IMR-90 (cell line): ENCODE measurements at places on chromosomes 4 and X. TPM values are rescaled to one million over a fixed set of nuclear protein-coding genes. Genes with fewer than 3 reads are reported as not detected.

- DNase-seq: no peak
These were observed 21.9 kb downstream of the ERCC6L start for GRCh38 chrX:72216973-72217372.

DNA sequence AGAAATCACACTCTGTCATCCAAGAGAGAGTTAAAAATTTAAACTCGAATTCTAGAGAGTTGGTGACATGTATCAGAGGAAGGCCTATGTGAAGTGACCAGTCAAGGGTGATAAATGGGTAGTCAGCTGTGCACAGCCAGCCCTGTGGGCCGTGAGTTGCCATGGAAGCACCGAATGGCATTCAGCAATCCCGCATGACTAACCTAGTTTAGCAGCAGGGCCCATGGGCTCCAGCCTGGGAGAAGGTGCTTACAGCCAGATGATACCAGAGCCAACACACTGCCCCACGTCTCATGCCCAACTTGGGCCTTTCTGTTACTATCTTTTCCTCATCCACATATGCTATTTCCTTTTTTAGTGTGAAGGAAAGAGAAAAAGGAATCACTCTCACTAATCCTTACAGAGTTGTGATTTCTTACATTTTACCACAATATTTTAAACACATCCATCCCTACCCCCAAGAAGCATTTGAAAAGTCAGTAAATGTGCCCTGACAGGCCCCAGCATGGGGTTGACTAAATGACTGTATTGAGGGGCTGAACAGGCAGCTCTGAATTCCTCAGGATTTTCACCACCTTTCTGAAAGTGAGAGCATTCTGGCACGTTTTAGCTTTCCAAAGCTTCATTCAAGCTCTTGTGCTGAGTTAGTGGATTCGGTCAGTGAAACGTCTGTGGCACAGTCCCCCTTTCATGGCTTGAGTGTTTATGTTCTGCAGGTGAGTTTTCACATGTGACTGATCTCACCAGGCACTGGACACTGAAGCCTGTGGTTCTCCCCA lies 104.2 kb downstream of the AFF1 start:
- peak; percentile 91 for DNase-seq

The PGM2 gene
- 26.2 and 32.2 TPM in 2 replicates for total RNA-seq

DNA sequence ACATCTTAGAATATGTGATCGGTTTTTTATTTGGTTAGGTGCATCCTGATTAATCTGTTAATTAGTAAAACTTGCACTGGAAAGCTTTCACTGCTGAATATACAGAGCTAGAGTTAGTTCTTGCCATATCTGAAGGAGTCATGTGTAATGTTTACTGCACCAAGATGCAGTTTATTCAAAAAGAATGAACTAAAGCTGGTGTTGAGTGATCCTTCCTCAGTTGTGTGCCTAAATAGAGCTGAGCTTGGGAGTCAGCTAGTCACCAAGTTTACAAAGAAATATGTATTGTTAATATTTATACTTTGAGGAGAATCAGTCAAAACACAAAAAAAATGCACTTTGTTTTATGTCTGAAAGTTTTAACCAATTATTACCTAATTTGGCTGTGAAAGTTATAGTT lies 54.1 kb upstream of the FHDC1 start:
- DNase-seq: peak; percentile 9

The ZAR1 gene
- not detected in 2 replicates for total RNA-seq

- peak; percentile 59 for DNase-seq
These were observed 63.8 kb downstream of the PRDM5 start for GRCh38 chr4:120858776-120859175.

DNA sequence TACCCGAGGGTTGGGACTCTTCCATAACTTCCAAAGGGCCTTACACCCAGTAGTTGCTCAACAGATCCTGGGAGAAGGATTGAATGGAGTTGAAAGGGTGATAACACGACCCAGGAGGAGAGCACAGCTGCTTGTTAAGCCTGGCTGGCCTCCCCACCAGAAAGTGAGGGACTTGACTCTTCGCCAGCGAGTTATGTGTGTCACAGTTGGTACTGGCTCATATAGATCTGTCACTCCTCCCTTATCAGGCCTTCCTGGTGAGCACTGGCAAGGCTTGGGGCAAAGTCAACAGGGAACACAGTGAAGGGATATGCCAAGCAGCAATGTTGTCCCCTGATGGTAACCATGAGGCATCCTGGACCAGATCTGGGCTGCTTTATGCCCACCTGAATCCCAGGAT lies 35.8 kb downstream of the APLN start:
- DNase-seq: no peak

- peak; percentile 42 for DNase-seq
These were observed 34.5 kb upstream of the TLR2 start for GRCh38 chr4:153649572-153649991.

DNA sequence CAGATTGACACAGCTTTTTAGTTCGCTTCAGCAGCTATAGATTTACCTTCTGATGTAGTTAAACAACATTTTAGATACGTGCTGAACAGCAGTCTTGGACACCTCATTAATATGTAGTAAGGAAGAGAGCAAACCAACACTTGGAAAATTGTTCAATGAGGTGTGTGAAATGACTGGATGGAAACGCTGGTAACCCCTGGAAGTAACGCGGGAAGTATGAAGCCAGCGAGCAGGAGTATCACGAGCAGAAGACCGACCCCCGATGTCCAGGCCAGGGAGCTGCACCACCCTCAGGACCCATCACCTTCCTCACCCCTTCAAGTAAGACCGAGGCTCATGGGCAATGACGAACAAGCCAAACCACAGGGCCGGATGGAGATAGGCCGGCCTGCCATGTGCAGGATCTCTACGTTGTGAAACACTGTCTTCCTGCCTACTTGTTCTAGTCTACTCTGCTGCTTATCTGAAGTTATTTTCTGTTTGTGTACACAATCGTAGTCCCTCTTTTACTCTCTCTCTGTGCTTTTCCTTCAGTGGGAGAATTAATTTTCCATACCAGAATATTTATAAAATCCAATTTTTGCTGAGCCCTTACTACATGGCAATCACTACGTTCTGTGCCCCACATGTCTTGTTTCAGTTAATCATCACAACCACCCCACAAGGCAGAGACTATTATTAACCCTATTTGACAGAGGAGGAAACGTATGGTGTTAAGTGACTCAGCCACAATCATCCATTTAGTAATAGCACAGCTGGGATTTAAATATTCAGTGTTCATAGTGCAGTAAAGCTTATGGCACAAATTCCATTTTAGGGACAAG lies 221.7 kb downstream of the APBB2 start:
- peak; percentile 88 for DNase-seq

DNA sequence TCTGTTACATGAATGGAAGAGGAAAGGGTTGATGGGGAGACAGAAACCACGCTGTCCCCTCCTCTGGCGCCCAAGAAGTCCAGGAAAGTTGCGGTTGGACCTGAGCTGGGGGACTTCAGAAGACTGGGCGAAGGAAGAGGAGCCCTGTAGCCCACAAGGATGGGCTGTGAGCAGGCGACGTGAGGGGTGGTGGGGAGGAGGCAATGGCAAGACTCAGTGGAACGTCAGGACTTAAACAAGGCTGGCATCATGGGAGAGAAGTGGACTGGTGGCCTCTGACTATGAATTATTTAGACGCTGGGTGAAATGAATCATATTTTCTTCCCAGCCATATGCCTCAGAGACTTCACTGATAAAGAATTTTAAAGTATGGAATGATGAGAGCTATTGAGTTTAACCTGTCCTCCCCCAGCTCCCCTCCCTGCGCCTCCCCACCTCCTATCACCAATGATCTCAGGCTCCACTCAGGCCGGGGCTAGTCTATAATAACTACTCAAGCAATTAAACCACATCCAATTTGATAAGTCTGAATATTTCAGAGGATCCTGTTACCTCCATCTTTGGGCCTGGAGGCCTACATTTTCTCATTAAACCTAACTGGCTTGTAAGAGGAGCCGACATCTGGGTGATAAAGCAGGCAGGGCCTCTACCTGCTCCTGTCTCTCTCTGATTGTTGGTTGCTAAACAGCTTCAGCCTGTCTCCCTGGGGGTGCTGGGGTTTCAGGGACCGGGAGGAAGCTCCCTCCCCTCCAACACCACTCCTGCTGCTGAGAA lies 63.6 kb downstream of the SMIM20 start:
- DNase-seq: no peak

DNA sequence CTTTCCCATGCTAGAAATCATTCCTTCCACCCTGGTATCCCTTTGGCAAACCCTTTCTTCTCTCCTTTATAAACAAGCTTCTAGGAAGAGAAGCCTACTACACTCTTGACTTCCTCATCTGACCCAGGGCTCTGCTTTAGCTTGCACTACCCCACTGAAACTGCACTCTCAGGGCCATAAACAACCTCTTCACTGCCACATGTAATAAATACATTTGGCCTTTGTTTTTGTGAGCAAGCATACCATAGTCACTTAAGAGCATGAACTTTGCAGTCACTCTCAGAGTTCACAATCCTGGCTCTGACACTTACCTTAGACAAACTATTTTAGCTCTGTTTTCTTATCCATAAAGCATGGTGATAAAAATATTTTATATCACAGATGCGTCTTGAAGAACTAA lies 50.7 kb upstream of the USP38 start:
- no peak for DNase-seq

The PPP4R3C gene
- total RNA-seq: not detected in 2 replicates

DNA sequence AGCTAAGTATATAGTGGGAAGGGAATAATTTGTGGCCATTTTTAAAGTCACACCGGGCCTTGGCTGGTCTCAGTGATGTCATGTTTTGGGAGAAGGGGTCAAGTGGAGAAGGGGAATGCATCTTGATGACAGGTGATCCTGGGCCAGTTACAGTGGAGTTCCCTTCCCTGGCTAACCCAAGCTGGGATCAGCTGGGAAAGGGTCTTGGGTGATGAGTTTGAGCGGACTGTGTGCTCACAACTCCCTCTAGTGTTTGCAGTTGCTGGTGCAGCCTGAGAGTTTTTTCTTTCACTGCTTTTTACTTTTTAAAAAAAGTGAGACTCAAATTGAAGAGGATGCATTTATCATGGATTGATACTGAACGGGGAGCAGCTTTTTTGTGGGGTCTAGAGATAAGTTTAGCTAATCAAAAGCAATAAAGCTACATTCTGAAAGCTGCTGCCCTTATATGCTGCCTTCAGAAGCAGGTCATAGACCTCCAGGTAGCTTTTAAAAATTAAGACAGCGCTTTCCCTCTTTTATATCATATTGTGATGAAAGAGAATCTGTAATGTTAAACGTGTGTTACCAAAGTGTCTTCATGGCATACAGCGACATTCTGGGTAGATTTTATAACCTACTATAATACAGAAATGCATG lies 164.7 kb downstream of the DCLK2 start:
- peak; percentile 60 for DNase-seq

DNA sequence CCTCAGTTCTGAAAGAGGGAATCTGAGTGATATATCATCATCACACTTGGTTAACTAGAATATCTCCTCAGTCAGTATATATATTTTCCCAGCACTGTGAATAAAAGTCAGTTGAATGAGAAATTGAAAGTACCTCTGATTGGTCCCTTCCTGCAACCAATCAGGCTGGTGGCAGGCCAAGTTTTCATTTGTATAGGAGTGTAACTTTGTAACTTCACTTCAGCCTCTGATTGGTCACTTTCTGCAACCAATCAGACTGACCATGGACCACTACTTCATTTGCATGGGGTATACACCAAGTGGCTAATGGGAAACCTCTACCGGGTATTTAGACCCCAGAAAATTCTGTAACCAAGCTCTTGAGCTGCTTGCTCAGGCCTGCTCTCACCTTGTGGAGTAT lies 2.0 kb upstream of the PGK1 start:
- DNase-seq: peak; percentile 60

DNA sequence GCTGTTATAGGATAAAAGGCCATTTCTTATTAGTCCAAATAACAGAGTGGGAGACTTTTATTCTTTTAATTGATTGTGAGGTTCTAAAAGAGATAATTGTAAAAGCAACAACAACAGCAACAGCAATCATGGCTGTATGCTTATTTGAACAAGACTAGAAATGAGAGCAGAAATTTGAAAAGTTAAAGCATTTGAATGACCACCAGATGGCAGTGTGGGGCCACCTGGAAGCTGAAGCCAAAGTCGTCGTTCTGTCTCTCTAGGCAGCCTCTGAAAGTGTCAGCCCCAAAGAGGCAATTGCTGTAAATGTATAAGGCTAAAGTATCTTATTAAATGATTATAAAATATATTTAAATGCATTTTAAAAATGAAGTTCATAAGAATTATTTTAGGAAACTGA lies 42.2 kb downstream of the SH2D1A start:
- DNase-seq: peak; percentile 49

The F11 gene
- not detected in 2 replicates for total RNA-seq

The DIAPH2 gene
- total RNA-seq: 19.9 and 27.5 TPM in 2 replicates

GRCh38 chrX:40953369-40953768 lies 131.9 kb upstream of the USP9X start:
- DNase-seq: no peak

DNA sequence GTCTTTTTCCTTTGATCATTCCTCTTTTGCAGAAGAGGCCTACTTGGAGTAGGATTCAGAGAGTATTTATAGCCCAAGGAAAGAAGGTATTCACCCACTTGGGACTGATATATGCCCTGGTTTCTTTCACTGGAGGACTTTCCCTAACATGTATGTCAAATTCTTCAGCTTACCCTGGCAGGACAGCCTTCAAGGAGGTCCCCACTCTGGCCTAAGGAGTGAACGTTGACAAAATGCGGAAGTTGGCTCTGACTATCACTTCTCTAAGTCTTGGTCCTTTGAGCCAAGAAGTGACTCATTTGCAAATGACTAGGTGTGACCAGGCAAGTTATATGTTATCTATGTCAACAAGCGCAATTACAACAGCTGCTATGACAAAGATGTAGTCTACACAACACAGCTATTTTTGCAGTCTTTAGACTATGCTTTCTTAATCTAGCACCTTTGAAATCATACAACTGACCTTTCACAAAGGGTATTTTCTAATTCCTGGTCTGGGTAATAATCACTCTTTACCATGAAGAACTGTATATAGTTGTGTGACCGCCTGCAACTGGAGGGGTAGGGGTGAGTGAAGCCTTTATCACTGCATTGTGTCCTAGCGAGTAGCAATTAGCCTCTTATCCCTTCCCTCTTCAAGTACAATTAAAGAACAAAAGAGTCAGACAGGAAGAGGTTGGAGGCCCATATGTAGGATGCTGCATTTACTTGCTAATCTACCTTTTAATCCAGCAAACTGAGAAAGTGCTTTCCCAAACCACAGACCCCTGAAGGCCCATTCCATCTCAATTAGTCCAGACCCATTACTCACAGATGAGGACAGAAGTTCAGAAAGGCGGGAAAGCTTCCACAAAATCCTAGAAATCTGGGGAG lies 50.1 kb downstream of the RASGEF1B start:
- peak; percentile 56 for DNase-seq

DNA sequence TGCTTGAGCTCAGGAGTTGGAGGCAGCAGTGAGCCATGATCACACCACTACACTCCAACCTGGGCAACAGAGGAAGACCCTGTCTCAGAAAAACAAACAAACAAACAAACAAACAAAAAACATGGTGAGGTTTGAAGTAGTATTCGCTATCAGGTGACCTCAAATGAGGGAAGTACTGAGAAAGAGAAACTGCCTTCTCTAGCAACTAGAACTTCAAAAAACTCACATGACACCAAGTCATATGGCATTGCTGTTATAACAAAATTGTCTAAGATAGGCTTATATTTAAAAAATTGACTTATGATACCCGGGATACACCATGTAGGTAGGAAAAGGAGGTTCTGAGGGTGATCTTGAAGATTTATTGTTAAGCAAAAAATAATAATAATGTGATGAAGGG lies 10.3 kb downstream of the MPP1 start:
- no peak for DNase-seq
